Putamen (tissue), 1 donor: ENCODE measurements at places on chromosomes 12 and 14.

DNA sequence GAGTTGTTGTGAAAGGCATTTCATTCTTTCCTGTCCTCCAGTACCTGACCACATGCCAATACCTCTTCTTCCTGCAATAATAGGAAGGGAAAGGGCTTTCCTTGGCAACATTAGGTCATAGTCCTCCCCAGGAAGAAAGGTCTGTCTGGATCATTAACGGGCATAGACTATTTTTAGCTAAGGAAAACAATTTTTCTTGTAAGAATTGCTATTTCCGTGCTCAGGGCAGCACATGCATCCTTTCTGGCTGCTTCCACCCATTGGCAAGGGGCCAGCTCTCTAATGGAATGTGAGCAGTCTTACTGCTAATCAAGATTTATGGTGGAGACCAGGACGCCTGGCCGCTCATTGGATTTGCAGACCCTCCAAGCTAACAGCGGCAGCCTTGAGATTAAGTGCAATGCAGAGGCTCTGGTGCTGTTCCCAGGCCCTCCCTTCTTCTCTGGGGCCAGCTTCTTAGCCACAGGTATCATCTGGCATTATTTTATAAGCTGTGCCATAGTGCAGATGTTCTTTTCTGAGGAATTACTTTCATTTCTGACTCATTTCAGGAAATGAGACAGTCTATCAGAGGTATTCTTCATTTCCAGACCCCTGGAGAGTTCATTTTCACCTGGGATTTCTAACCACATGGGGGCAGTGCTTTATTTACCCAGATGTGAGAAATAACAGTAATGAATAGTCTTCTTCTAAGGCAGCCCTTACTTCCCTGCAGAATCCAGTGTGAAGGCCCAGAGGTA, 52.9 kb downstream of the ANO6 start:
- peak; percentile 12 for DNase-seq

GRCh38 chr14:103220134-103220981, 97.1 kb downstream of the TNFAIP2 start:
- no peak for DNase-seq

DNA sequence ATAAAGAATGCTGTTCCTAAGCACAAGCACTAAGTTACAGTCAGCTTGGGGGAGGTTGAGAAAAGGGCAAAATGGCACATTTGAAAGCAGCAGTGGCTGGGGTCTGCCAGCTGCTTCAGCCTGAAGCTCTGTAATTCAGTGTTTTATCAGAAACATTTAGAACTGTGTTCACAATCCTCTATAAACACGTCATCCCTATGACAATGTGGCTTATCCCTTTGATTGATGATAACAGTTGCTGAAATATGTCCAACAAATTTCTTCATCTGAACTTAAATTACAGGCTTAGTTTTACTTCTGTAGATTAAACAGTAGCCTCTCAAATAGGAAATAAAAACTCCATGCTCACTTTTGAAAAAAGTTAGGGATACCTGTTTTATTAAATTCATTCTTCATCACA, 108.8 kb downstream of the VEZT start:
- no peak for DNase-seq

- DNase-seq: no peak
Measured at GRCh38 chr14:29928117-29928640, 532 bp upstream of the PRKD1 start.

DNA sequence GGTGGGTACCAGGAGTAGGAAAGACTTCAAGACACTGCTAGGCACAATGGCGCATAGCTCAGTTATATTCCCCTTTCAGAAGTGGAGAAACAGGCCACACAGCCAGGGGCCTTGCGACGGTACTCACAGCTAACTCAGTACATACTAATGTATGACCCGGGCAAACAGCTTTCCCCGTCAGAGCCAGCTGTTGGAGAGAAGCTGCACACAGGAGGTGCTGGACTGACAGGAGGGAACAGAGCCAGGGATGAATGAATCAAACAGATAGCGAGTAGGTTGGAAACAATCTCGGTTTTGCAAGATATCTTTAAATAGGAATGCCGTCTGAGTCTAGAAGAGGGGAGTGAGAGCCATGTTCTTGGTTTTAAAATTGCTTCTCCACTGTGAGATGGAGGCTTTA, 45.5 kb downstream of the PRIMA1 start:
- DNase-seq: no peak

DNA sequence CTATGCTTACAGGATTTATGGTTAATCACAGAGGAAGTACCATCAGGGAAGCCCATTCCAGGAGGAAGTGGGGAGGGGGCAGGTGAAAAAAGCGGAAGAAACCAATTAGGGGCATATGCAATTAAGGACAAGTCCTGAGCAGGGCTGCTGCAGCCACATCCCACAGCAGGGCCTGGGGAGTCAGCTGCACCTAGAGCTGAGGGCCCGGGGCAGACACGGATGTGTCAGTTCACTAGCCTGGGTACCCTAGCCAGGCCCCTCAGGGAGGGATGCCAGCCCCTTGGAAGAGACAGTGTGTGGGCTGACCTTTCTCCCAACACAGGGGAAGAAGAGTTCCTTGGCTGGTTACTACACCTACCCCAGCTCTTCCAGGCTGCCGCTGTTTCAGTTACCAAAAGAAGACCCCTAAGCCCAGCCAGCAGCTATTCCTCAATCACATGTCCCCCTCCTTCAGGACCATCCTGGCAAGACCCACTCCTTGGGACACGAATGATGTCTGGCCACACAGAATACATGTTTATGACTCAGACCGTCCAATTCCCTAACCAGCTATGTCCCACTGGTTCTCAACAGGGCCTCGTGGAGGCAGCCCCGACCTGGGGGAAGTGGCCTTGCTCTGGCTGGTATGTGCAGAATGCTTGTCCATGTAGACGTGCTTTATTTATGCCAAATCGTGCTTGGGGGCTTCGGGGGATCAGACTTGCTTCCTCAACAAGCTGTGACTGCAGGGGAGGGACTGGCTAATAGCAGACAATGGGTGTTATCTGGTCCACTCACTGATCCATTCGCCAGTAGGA, 133.7 kb upstream of the RTL1 start:
- no peak for DNase-seq
